ENCODE measurements at places on chromosomes 4 and X. TPM values are rescaled to one million over a fixed set of nuclear protein-coding genes. Genes with fewer than 3 reads are reported as not detected.

SPOCK3 gene
- total RNA-seq, result not detected

CXorf51B gene
- total RNA-seq, result not detected

SPACA5B gene
- total RNA-seq, result not detected

BRS3 gene
- total RNA-seq, result not detected

LUZP4 gene
- total RNA-seq, result not detected

- DNase-seq, result no peak
Observed at GRCh38 chr4:189221691-189222090, 719.0 kb upstream of the FRG1 start.

DNA sequence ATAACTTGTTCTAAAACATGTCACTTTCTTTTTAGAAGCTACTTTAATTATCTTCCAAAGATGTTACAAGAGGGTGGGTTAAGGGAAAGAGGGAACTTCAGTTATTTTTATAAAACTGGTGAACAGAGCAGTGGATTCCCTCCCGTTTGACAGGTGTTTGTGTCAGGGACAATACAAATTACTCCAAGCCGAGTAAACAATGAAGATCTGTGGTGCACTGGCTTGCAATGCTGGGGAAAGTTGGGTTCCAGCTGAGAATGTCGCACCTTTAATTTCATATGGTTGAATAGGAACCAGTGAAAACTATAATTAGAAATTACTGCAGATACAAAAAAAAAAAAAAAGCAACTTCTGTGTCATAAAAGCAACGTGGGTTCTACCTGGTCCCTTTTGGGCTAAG is 98.6 kb upstream of the TTC29 start:
- DNase-seq, result no peak

GRCh38 chrX:120768681-120769080 is 107.0 kb downstream of the CT47B1 start:
- DNase-seq, result no peak

DNA sequence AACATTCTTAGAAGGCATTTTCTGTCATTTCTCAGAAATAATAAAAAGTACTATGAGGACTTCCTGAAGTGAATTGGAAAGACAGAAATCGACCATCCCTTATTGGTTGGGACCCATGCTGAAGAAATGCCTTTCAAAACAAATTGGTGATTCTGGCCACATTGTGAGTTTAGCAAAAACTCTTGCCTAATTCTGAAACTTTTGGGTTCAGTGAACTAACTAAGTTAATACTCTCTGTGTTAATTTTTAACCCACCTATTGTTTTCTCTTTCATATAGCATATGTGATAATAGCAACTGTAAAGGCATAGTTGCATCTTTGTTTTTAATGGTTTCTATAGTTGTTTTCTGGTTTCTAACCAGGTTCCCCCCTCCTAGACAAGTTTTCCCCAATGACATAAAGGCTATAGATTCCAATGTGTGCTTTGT is 129.3 kb upstream of the FAT1 start:
- DNase-seq, result no peak

GRCh38 chrX:111409326-111409725 is 2.7 kb downstream of the DCX start:
- no peak for DNase-seq

GRCh38 chr4:3203971-3204431 is 45.0 kb upstream of the MSANTD1 start:
- DNase-seq, result no peak

DNA sequence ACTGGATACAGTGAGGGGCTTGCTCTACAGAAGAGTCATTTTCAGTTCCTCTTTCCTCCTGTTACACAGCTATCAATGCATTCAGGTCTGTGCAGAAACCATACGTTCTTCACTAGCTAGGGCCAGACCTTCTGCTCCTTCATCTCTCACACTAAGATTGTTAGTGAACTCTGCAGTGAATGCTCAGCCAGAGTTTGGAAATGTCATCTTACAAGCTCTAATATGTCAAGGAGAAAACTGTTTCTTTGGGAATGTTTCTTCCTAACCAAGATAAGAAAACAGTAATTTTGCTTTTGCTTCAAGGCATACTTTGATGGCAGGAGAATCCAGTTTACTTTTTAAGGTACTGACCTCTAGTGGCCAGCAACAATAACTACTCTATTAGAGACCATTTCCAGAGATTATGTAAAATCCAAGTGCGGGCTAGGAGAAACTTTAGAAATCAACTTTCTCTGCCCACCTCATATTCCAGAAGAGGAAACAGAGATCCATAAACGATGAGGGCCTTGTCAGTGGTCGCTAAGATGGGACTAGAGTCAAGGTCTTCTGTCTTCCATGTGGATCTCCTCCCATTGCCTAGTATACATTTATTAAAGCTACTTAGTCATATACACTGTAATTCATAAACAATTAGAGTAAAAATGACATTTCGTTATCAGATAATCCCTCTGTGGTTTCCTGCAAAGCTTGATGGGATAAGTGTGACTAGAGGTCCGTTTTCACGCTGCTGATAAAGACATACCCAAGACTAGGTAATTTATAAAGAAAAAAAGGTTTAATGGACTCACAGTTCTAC is 12.1 kb upstream of the CC2D2A start:
- DNase-seq, result no peak

GRCh38 chr4:25299476-25300203 is 12.9 kb upstream of the ZCCHC4 start:
- no peak for DNase-seq

Data from activated CD4-positive, alpha-beta T cell treated with anti-CD3 and anti-CD28 coated beads, Interleukin-2, amount 10 ng/mL, durations not matched to agents 7 days and 5 days (primary cell).